ENCODE measurements at places on chromosomes 13 and 19.

GRCh38 chr19:1441022-1441426 is 2.8 kb downstream of the RPS15 start:
- no peak for DNase-seq

DNA sequence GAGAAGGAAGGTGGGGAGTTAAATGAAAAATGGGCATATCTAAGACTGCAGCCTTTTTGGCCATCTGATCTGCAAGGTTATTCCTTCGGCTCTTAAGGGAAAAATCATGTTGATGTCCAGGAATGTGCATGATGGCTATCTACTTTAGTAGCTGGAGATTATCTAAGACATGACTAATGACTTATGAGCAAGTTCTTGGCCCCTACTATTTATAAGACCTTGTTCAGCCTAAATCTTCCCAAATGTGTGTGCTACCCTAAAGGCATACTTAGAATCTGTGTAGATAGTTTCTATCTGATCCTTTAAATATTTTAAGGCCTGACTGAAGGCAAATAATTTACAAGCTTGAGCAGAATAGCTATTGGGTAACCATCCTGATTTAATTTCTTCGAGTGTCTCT is 41.8 kb upstream of the CD177 start:
- no peak for DNase-seq

- no peak for DNase-seq
Observed at GRCh38 chr13:40377783-40378182, 288.7 kb downstream of the FOXO1 start.

DNA sequence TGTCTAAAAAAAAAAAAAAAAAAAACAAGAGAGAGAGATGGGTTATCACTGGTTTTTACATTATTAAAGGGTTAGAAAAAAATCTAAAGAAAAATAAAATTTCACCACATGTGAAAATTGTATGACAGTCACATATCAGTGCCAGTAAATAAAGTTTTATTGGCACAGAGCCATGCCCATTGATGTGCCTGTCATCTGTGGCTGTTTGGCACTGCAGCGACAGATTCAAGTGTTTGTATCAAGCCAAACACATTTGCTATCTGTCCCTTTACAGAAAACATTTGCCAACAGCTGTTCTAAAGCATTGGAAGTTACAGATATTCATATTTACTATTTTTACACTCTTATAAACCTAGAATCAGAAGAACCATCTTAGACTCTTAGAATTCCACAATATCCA is 16.3 kb downstream of the FCHO1 start:
- no peak for DNase-seq

DNA sequence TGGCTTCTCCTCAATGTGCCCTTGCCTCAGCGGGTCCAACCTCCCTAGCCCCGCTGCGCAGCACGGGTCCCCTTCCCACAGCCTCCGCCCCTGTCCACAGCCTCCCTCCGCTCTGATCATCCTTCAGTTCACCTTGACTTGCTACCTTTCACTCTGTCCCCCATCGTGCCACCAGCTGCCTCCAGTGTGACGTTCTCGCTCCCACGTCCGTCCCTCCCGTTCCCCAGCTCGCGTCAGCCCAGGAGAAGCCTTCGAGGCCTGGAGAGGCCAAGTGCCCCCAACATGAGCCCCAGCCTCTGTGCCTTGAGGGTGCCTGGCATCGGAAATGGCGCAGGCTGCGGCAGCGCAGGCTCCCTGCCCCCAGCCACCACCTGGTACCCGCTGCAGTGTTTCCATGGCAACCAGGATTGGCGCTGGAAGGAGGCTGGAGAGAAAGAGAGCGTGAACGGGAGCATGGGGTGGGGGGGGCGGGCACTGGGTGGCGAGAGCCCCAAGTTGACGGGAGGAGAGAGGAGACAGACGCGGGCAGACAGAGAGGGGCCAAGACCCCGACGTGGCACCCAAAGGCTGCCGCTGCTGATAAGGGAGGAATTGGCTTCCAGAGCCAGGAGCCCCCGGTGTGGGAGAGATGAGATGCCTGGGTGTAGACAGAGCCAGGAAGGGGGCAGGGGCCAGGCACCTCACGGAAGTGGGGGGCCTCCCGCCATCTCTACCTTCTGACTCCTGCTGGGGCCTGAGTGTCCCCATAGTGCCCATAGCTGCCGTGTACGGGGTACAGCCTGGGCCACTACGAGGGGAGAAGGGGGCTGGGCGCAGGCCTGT is 844 bp upstream of the ASPDH start:
- no peak for DNase-seq

DNA sequence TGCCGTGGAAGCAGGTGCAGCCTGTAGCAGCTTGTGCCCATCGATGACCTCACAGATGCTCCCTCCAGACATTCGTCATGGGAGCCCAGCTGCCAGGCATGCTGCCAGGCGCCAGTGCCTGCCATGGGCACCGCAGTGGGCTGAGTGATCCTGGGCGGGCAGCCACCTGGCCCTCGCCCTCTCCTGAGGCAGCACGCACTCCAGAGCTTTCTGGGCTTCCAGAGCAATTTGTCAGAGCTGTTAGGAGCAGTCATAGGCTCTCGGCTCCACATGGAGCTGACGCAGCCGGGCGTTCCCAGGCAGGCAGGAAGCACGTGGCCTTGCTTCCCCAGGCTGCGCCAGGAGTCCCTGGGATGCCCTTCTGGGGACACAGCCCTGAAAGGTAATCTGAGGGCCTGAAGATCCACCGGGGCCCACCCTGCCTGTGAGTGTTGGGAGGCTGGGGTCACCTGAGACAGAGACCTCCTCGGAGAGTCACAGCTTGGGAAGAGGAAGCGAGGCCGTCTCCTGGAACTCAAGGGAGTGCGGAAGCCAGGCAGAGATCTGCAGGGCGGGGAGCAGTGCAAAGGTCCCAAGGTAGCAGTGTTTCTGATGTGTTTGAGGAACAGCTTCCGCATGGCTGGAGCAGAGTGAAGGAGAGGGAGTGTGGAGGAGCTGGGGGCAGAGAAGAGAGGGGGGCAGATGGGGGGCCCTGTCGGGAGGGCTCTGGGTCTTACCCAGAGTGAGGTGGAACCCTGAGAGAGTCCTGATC is 50.6 kb downstream of the DPF1 start:
- no peak for DNase-seq

GRCh38 chr13:76852986-76853385 is 33.2 kb downstream of the KCTD12 start:
- no peak for DNase-seq

DNA sequence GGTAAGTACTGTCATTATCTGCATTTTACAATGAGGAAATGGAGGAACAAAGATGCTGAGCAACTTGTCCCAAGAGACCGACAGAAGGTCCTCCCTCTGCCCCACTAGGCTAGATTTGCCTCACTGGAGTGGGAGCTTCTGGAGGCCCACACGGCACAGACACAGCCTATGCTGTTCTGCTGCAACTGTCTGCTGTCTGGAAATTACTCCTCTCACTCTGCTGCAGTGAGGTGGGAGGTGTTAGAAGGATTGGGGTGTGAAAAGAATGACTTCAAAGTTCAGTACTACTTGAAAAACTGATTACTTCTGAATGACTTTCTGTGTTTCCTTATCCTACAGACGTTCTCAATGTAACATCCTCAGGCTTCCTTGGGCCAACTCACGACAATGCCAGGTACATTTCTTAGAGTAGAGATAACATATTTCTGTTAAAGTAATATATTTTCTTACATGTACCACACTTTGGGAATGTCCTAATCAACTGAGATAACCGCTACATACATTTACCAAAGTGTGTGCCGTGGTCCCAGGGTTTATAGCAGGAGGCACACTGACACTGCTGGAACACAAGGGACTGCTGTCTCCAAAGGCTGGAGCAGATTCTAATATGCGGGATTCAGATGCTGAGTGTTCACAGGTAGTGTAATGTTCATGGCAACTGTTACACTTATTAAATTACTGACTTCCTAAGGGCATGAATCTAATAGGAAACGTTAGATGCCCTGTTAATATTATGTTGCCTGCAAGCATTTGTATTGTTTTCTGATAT is 53.5 kb upstream of the WASF3 start:
- DNase-seq = no peak

DNA sequence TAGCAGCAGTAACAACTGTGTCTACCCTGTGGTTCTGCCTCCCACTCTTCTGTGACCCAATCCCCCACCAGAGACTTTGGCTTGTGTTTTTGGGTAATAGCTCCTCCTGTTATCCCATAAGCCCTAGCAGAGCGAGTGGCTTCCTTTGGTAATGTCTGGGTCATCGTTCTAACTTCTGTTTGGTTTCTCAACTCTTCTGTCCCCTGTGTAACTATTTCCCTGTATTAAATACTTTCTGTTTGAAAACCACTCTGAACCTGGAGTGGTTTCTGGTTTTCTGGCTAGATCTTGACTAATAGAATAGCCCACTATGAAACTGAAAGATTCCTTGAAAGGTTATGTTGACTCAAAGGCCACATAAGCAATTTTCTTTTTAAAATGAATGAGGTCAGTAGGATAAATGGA is 350.0 kb downstream of the DCT start:
- no peak for DNase-seq

DNA sequence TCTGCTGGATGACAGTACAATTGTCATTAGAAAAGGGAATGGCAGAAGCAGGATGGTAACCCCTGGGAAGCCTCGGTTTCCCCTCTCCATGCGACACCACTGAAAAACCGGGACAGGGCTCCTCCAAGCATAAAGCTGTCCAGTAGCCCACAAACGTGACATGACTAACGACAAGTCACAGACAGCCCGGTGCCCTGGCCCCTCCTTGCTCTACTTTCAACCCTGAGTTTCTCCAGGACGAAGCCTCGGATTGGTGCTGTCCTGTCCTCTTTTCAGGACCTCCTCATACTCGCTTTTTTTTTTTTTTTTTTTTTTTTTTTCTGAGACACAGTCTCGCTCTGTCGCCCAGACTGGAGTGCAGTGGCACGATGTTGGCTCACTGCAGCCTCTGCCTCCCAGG is 16.3 kb downstream of the DPP9 start:
- DNase-seq = no peak

DNA sequence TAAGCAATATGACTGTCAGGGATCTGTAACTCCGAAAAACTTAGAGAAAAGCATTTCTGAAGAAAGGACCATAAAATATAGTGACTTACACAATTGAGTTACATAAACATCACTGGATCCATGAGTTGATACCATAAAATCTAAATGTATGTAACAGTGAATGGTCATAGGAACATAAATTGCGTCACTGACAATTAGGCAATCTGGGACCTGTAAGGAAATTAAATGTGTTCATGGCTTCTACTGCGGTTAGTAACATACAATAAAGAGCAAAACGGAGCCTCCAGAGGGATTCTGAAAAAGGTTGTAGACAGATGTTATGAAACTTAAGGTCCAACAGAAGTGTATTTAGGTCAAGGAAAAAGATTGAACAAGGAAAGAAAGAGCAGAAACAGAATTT is 27.1 kb downstream of the POU4F1 start:
- no peak for DNase-seq

- no peak for DNase-seq
Observed at GRCh38 chr19:16386619-16387240, 62.1 kb downstream of the KLF2 start.

DNA sequence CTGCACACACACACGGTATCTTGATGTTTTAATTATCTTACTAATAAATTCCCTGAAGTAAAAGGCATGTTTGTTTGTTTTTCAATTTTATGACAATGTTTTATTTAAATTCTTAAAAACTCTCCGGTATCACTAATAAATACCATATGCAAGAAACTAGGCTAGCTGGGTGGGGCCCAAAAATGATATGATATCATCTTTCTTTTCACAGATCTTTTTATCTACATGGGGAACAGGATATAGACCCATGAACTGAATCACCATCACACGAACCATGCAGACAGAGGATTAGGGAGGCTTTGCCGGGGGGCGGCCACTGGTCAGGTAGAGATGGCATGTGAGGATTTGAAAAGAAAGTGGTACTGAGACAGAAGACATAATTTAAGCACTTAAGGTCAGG is 266.4 kb downstream of the ENOX1 start:
- DNase-seq = no peak

DNA sequence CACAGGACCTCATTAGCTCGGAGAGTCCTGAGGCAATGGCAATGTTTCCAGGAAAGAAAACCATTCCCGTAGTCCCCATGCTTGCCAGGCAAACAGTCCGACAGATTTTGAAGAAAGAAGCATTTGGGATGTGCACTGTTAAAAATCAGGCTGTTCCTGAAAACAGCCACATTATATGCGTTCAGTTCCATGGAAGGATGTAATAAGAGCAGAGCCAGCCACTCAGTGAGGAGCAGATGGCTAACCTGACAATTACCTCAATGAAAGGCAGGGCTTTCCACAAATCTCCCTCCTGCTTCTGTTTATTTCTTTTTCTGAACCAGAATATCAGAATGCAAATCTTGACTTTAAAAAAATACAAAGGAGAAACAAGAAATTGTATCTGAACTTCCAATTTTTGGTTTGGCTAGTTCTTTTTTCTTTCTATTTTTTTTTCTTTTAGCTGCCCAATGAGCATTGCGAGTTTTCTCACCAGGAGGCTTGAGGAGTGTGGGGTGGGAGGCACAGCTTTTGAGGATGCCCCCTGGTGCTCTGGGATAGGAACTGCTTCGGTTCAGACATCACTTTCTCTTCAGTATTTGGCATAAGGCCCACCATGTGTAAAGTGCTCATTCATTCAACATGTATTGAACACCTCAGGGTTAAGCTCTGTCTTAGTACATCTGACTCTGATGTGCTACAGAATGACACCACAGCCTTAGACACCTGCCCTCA is 124.2 kb downstream of the TBC1D4 start:
- DNase-seq = peak; percentile 5

DNA sequence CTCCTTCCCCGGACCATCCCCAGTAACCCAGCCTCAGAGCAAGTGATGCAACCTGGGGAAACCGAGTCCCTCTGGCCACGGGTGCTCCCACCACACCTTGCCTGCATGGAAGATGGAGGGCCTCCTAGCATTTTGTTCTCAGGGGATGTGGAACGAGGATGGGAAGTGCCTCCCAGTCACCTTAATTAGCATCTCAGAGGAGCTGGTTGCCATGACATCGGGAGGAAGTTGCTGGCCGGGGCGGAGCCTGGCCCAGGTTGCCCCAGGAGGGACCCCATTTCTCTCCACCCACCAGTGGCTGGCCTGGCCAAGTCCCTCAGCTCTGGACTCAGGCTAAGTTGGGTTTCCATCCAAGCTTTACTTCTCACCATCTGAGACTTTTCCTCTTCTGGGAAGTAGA is 24.1 kb upstream of the PTPRS start:
- no peak for DNase-seq

DNA sequence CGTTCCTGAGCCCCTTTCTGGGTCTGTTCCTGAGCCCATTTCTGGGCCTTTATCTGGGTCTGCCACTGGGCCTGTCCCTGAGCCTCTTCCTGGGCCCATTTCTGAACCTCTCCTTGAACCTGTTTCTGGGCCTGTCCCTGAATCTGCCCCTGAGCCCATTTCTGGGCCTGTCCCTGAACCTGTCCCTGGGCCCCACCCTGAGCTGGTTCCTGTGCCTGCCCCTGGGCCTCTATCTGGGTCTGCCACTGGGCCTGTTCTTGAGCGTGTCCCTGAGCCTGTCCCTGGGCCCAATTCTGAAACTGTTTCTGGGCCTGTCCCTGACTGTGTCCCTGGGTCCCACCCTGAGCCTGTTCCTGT is 40.4 kb upstream of the GRTP1 start:
- DNase-seq = no peak

GRCh38 chr13:90680826-90681225 is 666.7 kb upstream of the MIR17HG start:
- DNase-seq = no peak

Measured in renal pelvis (tissue), 12 donors.